ENCODE measurements at places on chromosomes 2 and 18.

GRCh38 chr2:110735366-110735765, 3.0 kb downstream of the ACOXL start:
- DNase-seq, result no peak

GRCh38 chr2:43766006-43766405, 7.8 kb upstream of the DYNC2LI1 start:
- no peak for DNase-seq

- no peak for DNase-seq
These were observed 116.7 kb downstream of the PRKCE start for GRCh38 chr2:45768208-45768607.

GRCh38 chr18:79634186-79634585, 45.4 kb upstream of the CTDP1 start:
- DNase-seq, result no peak

DNA sequence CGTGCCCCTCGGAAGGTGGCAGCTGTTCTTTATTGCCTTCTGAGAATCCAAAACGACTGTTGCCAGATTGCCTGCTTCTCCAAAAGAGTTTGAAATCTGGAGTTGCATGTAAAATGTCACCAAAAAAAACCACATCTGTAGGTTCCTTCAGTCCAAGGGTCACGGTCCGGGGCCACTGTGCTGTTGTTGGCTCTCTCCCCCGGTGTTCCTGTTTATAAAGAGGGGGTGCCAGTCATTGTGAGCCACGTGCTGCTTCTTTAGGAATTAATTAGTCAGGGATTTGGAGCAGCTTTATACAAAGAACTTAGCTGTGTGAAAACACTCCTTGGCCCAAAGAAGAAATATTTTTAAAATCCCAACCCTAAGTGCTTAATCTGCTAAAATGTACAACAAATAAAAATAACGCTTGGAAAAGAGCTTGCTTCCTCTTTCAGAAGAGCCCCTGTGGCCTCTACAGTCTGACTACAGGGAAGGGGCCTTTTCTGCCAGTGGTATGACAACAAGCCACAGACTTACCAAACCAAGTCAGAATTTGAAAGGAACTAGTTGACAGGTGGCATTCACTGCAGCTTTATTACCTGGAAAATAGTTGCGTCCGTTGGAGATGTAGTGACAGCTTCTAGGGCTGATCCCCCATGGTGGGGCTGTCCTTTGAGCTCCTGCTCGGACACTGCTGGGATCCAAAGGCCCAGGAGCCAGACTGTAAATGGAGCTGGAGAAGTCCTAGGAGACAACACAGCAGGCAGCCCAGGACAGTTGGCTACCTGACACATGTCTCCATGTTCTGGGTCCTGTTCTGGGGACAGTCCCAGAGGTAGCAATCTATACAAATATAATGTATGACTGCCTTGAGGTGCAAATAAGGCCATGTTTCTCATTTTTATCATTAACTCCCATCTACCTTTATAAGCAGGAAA, 84.5 kb upstream of the SLC1A4 start:
- no peak for DNase-seq

DNA sequence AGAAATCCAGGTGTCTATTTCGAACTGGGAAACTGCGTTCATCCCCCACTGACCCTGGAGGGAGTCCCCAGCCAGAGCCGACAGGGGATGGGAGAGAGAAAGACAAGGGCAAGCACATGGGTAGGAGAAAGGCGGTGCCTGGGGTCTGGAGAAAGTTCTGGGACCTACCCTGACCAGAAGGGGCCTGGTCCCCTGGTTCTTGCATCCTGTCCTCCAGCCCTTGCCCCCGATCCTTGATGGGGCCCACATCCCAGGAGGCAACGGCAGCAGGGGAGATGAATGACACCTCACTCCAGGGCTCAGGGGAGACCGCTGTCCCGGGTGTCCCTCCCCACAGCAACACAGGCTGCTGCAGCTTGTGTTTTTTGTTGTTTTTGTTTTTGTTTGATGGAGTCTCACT, 4.9 kb downstream of the ADCY3 start:
- DNase-seq, result no peak

GRCh38 chr18:47418746-47419145, 167.3 kb upstream of the SKOR2 start:
- DNase-seq, result no peak

DNA sequence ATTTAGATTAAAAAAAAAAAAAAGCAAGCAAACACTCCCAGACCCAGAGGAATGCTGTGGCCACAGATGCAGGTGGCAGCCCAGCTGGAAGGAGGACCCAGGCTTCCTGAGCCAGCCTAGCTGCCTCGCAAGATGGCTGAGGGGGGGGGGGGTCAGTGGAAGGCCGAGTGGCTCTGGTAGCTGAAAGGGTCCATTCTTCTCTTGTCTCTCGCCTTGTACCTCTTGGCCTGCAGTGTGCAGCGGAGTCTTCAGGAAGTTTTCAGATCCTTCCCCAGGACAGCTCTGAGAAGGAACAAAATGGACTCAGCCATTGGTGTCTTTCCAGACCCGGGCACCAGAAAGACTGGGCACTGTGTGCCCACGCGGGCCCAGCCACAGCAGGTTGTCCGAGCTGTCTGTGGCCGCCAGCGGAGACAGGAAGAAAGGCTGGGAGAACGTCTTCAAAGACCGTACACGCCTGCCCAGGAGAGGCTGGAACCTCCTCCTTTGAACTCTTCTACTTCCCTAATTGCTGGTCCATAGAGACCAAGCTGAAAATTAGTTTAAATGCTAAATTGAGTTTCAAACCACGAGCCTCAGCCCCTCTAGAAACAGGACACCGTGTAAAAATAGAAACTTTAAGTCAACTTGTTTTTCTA, 21.3 kb downstream of the APCDD1 start:
- DNase-seq, result no peak

All from body of pancreas (tissue), 4 donors.